Activated T-cell treated with anti-CD3 and anti-CD28 coated beads, Interleukin-2, amount 50 U/mL, for 72 hours (primary cell): ENCODE measurements at places on chromosomes 3 and 15. TPM values are rescaled to one million over a fixed set of nuclear protein-coding genes. Genes with fewer than 3 reads are reported as not detected.

ASB14 gene
- total RNA-seq: not detected

TMCO5A gene
- total RNA-seq: not detected

KLHL40 gene
- not detected for total RNA-seq

ALDH1L1 gene
- total RNA-seq: 0.48 TPM

GOLGA8S gene
- 0.07 TPM for total RNA-seq

DNA sequence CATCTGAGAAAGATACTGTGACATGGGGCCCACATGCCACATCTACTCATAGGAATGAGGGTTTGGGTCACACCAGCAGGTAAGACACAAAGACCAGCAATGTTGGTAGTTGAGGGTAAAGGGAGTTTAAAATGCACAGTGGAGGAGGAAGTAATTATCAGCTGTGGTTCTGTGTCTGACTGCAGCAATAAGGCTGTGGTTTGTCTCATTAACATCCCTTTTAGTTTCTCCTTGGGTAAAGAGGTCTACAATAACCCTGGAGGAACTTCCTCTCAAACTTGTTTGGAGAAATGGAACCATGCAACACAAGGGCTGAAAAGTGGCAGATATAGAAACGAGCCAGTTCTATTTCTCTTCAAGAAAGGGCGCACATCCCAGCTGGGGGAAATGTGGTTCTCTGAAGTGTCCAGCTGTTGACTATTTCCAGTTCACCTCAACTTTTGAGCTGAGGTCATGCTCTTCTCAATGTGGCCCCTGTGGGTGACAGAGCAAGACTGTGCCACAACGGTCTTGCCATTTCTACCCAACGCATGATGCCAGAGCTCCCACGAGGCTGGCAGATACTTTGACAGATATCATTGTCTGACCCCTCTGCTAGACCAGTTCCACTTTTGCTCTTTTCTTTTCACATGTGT lies 234.3 kb downstream of the SQOR start:
- no peak for DNase-seq

DNA sequence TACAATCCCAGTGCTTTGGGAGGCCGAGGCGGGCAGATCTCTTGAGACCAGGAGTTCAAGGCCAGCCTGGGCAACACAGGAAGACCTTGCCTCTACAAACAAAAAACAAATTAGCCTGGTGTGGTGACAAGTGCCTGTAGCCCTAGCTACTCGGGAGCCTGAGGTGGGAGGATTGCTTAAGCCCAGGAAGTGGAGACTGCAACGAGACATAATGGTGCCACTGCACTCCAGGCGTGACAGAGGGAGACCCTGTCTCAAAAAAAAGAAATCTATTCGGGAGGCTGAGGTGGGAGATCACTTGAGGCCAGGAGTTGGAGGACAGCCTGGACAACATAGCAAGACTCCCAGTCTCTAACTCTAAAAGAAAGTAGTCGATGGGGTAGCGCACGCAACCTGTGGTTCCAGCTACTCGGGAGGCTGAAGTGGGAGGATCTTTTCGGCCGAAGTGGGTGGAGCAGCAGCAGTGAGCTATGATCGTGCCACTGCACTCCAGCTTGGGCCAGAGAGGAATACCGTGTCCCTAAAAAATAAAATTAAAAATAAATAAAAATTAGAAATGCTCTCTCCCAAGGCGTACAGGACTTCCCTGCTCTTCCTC lies 775 bp downstream of the C3orf33 start:
- no peak for DNase-seq

DNA sequence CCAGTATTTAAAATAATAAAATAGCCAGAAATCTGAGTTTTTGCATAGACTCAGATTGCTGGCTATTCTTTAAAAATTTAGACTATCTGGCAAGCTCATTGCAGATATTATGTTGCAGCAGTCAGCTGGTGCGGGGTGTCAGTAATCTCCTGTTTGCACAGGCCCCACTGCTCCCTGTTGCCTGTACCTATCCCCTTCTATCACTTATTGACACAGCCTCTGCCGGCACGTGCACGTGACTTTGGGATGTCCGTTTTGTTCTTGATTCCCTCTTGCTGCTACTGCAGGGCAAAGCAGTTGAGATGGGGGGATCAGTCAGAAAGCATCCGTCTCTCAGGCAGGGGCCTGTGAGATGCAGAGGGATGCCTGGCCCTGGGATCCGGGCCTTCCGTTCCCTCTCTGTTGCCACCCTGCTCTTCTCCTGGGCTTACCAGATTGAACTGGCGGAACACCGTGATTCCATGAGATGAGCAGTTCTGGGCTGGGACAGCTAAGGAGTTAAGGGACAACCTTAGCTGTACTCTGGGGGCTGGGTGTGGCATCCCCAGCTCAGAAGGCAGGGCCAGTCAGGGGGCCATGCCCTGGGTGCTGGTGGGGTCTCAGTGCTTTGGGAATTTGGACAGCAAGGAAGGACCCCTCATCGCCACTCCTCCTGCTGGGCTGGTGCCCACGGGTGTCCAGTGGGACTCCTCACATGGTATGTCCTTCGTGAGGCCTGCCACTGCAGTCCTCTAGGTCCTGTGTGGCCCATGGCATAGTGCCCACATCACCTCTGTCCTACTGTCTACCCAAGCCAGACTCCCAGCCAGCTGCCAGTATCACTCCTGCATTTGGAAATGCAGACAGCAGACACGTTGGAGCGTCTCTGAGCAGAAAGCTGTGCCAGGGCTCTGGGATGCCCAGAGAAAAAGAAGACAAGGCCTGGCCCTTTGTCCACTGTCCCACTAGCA lies 11.8 kb downstream of the MRAS start:
- DNase-seq: no peak

- no peak for DNase-seq
Observed at GRCh38 chr15:56411122-56411749, 46.0 kb downstream of the TEX9 start.

DNA sequence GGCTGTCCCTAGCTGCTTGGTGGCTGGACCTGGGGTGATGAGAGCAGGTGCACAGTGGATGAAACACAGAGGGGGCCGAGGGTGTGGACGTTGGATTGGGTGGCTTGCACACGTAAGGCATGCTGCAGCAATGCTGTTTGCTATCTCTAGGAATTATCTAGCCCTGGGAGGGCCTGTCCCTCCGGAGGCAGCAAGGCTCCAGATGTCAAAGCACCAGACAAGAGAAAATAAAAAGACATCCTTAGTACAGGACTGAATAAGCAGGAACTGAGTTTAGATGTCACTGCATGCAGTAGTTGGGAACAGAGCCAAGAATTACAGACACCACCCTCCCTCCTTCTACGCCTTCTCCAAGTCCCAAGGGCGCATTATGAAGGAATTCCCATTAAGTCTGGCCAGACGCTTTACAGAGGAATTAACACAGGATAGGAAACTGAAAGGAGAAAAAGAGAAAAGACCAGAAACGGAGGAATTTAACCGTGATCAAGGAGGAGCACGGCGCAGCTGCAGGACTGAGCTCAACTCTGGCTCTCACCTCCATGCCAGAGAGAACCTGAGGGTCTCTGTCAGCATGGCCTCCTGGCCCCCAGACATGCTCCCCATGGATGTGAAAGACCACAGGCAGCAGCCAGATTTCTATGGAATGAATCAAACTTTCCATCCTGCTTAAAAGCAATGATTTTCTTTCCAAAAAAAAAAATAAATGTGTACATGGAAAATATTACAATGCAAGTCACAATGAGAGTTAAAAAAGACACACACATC lies 13.8 kb downstream of the ATP10A start:
- no peak for DNase-seq

DNA sequence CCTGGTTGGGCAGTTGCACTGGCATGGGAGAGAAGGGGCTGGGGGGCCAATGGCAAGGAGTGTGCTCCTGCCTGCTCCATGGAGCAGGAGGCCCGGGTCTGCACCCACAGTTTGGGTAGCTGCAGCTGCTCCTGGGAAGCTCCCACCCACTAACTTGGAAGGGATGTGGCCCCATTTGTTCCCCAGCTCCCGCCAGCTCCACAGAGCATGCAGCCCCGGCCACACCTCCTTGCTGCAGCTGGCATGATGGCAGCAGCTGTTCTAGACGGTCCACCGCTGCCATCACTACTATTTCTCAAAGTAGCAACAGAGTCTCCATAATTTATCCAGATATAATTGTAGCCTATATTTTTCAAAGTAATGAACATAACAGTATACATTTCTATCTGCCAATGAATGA lies 65.8 kb downstream of the PIK3CB start:
- no peak for DNase-seq

- no peak for DNase-seq
Observed at GRCh38 chr3:33840179-33840578, 41.7 kb downstream of the PDCD6IP start.

DNA sequence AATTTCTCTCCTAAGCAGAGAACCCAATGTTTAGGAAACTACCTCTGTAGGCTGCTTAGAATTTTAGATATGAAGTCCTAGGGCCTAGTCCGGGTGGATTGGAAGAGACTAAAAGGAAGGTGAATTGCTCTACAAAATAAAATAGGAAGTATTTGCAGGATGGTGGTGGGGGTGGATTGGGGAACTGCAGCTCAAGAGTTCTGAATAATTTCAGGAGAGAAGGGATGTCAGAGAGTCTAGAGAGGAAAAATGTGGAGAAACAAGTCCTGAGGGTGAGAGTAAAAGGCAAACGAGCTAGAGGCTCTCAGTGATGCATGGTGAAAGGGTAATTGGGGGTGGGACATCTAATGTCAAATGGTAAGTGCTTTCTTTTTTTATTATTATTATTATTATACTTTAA lies 10.2 kb upstream of the CP start:
- DNase-seq: no peak

DNA sequence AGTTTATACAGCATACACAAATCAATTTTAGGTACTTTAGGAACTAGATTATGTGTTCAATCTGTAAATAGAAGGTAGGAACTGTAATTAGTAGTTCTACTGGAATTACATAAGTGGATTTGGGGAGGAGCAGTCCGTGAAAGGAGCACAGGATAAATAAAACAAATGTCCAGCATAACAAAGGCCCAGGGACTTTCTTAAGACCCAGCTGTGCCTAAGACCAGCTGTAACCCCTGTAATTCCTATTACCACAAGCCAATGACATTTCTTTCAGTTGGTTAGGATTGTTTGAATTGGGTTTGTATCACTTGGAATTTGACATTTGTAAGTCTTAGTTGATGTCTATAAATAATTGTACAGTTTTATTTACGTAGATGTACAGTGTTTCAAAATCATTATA lies 4.8 kb upstream of the ZBTB20 start:
- no peak for DNase-seq

- DNase-seq: no peak
Observed at GRCh38 chr3:141764986-141765385, 1.8 kb downstream of the GRK7 start.

- DNase-seq: no peak
Observed at GRCh38 chr3:8839607-8840325, 70.4 kb upstream of the OXTR start.

- no peak for DNase-seq
Observed at GRCh38 chr3:149603126-149604074, 54.4 kb downstream of the WWTR1 start.

GRCh38 chr3:172876297-172876696 lies 125.8 kb downstream of the ECT2 start:
- no peak for DNase-seq

GRCh38 chr3:113736548-113737089 lies 9.4 kb downstream of the NAA50 start:
- peak; percentile 14 for DNase-seq

DNA sequence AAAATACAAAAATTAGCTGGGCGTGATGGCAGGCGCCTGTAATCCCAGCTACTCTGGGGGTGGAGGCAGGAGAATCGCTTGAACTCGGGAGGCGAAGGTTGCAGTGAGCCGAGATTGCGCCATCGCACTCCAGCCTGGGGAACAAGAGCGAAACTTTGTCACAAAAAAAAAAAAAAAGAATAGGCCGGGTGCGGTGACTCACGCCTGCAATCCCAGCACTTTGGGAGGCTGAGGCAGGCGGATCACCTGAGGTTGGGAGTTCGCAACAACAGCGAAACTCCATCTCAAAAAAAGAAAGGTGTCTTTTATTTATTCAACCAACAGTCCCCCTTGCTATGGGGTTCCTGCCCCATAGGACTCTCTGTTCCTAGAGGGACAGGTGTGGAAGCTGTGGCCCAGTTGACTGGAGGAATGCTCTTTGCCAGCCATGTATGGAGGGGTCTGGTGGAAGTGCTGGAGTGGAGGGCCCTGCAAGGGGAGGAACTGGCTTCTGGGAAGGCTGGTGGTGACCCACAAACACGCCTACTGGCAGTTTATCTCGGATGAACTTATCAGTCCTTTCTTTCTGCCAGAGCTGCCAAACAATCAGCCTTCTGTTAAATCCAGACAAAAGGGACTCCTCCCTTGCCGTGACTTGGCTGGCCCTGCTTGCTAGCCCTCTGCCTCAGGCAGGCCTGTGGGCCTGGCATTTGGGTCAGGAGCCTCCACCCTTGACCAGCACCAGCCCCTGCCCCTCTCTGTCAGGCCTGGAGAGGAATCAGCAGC lies 4.6 kb upstream of the DAG1 start:
- no peak for DNase-seq

- no peak for DNase-seq
Observed at GRCh38 chr15:91816942-91817341, 36.6 kb upstream of the SLCO3A1 start.

- no peak for DNase-seq
Observed at GRCh38 chr3:65130782-65131181, 443.0 kb upstream of the ADAMTS9 start.

DNA sequence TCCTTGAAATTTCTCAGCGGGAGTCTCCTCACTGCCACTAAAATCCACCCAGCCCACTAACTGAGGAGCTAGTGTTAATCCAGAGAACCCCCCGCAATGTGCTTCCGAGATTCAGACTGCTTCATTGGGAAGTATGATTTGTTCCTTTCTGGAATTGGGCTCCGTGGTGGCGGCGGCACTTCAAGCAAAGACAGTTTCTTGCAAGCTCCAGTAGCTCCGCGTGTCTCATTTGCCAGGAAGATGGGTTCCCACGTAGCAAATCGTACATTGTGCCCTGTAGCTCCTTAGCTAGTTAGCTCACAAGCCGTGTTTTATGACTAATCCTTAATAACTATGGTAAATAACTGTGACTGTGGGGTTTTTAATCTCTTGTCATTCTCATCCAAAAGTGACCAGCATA lies 45.4 kb downstream of the SLC6A1 start:
- DNase-seq: no peak
